Muscle of leg (tissue), 16 donors: ENCODE measurements at places on chromosomes 12 and 14. TPM values are rescaled to one million over a fixed set of nuclear protein-coding genes. Genes with fewer than 3 reads are reported as not detected.

GRCh38 chr12:16307856-16308475 lies 30.5 kb upstream of the SLC15A5 start:
- no peak for DNase-seq

DNA sequence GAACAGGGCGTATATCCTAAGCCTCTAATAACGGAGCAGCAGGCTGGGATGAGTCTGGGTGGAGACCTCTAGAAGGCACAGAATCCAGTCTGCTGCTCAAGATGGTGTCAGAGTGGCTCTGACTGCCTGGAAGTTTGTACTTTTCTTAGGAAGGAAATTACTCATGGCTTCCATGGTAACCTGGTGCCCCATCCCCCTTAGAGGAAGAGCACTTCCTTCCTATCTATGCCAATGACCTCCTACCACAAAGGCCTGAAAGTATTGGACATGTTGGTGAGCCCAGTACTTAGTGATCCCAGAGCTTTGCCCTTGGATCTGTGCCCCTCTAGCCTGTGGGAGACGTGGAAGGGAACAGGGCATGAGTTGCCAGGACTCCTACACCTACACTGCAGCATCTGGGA lies 1.5 kb downstream of the BATF start:
- peak; percentile 31 for DNase-seq

- no peak for DNase-seq
These were observed 153.1 kb downstream of the TMEM117 start for GRCh38 chr12:43988838-43989560.

The PTPRR gene
- 1.6 TPM for polyA plus RNA-seq

The MIP gene
- 0.17 TPM for polyA plus RNA-seq

The TRIM9 gene
- 1.9 TPM for polyA plus RNA-seq
